Stimulated activated CD4-positive, alpha-beta T cell treated with anti-CD3 and anti-CD28 coated beads, Interleukin-15, amount 100 ng/mL, for 1 hour (primary cell): ENCODE measurements at places on chromosomes 16 and 17.

- DNase-seq: no peak
Measured at GRCh38 chr16:7405166-7405565, 72.5 kb downstream of the RBFOX1 start.

- DNase-seq: no peak
Measured at GRCh38 chr17:20266806-20267458, 200.4 kb downstream of the LGALS9B start.

- DNase-seq: no peak
Measured at GRCh38 chr17:37848690-37849616, 75.3 kb upstream of the TBC1D3K start.

GRCh38 chr17:47267354-47267828, 13.8 kb downstream of the ITGB3 start:
- no peak for DNase-seq

- DNase-seq: no peak
Measured at GRCh38 chr17:56880133-56880532, 33.7 kb downstream of the TRIM25 start.

- DNase-seq: no peak
Measured at GRCh38 chr17:2302778-2303203, 794 bp downstream of the SMG6 start.

GRCh38 chr17:79294459-79295071, 219.9 kb downstream of the ENGASE start:
- peak; percentile 5 for DNase-seq

DNA sequence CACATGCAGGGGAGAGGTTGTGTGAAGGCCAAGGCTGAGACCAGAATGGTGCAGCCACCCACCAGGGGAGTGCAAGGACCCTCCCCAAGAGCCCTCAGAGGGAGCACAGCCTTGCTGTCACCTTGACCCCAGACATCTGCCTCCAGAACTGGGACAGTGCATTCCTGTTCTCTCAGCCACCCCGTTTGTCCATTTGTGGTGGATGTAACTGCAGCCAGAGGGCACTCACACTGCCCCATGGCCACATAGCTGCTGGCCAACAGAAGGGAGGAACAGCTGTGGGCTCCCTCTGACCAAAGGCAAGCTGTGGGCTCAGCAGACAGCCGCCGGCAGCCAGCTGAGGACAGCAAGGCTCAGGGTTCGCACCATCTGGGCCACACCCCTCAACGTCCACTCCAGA, 49.8 kb upstream of the KLHDC4 start:
- DNase-seq: no peak

- DNase-seq: no peak
Measured at GRCh38 chr17:63916566-63917185, 2.0 kb downstream of the GH1 start.

- no peak for DNase-seq
Measured at GRCh38 chr17:30894236-30894635, 11.8 kb downstream of the TEFM start.

GRCh38 chr17:6138761-6139446, 68.7 kb downstream of the WSCD1 start:
- DNase-seq: no peak
